ENCODE measurements at places on chromosomes 11 and 22.

DNA sequence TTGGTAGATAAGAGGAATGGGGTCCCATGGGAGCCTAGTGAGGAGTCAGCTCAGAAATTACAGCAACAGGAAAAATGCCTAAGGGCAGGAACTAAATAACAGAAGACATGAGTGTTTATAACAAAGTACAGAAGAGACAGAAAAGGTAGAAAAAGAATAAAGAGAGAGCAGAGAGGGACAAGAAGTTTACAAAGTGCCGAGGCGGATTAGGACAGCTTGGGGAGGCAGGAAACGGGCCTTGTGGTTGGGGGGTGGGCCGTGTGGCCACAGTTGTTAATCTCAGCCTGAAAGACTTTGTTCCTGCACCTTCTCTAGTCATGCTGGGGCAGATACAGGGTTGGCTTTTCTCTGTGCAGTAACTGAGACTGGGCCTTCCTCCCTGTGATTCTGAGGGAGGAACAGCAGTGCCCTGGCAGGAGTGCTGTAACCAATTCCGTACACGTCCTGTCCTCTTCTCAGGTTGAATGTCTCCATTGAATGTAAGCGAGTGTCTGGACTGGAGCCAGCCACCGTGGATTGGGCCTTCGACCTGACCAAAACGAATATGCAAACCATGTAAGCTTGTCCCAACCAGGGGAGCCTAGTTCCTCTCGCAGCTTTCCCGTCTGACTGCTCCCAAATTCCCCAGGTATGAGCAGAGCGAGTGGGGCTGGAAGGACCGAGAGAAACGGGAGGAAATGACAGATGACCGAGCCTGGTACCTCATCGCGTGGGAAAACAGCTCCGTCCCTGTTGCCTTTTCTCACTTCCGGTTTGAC lies 13.2 kb downstream of the NAA40 start:
- peak; percentile 54 for DNase-seq

DNA sequence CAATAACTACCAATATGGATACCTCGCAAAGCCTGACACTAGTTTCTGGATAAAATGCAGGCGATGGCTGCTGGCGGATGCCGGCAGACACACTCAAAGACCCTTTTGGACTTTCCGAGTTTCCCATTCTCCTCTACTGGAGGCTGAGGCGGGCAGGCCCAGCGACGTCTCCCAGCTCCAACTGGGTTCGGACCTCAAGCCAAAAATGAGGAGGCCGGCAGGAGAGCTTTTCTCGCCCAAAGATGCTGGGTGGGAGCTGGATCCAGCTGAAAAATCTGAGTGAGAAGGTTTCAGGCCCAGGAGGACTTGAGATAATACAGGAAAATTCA lies 428 bp upstream of the FEZ1 start:
- no peak for DNase-seq

DNA sequence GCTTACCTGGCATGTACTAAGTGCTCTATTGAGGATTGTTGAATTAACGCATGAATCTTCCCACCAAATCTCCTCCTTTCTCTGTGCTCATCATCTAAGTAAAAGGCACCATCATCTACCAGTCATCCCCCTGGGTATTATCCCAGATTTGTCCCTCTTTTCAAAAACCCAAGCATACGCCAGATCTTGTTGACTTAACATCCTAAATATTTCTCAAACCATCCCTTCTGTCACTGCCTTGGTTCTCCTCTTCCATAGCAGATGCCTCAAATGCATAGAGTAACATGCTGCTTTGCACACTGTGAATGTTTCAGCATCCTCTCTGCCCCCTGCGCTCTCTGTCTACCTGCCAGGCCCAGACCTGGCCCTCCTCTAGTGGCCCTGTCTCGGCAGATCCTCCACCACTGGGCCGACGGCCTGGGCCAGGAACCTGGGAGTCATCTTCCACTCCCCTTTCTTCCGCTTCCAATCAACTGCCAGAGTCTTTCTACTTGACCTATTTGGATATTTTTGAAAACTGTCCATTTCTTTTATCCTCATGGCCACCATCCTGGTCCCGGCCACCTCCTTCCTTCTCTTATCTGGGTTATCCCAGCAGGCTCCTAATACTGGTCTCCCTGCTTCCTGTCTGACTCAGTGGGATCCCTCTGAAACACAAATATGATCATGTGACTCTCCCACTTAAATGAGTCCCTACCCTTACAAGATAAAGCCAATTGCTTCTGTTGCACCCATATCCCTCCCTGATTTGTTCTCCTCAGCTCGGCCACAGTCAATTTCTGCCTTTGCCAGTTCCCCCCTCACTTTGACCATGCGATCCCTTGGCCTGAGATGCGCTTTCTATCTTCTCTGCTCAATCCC lies 3.4 kb upstream of the TAB1 start:
- no peak for DNase-seq

GRCh38 chr22:21074102-21074715 lies 28.5 kb downstream of the LRRC74B start:
- DNase-seq, result peak; percentile 21

GRCh38 chr22:49271831-49272230 lies 555.8 kb downstream of the BRD1 start:
- DNase-seq, result no peak

DNA sequence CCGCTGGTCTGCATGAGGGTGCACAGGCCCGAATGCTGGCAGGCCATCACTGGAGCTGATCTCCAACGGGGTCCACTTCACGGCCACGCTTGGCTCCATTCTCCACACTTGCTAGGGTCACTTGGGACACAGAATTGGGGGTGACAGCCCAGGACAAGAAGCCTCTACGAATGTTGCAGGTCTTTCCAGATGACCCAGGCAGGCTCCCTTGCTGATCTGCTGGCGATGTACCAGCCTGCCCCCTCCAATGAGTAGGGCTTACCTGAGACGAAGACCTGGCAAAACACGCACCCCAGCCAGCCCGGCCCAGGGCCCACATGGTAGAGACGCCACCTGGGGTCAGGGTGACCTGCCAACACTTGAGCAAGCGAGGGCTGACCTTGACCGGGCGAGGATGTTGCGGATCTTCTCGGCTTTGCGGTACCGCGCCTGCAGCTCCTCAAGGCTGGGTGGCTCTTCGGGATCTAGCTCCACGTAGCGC lies 44.9 kb downstream of the C11orf58 start:
- DNase-seq, result no peak

DNA sequence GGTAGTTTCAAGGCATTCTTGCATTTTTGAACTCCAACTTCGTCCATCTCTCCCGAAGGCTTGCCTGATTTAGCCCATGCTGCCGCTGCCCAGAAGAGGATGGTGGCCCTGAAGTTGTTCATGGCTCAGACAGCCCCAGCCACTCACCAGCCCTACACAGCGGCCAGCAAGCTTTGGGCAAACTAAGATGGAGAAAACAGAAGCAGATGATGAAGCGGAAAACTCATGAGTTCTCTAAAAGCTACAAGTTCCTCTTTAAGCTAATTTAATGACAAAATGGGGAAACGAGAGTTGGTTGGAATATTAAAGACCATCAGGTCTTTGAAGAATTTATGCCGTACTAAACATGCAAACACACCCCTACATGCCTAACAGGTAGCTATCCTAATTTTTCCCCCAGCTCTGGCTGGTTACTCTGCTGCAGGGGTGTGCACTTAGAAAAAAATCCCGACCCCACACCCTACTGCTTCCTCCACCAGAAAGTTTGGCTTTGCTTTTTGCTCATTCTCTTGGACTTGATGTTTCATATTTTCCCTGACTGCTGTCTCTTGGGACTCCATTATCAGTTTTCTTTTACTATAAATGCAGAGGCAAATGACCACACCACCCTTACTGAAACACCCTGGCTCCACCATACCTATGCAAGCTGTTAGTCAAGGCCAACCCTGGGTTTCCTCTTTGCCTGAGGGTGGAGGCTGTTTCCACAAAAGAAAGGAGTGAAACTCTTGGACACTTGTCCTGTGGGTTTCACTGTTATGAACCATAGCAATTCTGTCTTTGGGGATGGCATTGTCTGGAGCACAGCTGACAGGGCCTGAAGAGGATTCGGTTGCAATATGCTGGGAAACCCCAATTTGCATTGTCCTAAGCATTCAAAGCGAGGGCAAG lies at the start of gene MPEG1:
TSS of gene MPEG1 (minus strand) at position 184 of the 888 bp plus-strand sequence. CDS start at position 122, 62 bp downstream.
- DNase-seq, result no peak

DNA sequence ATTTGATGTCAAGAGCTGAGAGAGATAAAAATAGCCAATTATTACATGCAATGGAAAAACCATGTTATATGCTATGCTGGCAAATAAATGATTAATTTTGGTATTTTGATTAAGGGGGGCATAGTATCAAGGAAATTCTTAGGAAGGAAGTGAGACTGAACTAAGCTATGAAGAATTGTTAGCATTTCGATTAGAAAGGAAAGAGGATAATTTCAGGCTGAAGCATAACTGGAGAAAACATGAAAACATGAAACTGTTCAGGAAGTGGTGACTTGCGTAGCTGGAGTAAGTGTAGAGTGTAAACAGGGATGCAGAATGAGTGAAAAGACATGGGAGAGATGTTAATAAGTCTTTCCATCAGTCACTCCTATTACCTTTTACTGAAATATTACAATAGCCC lies 6.4 kb downstream of the ACRV1 start:
- no peak for DNase-seq

GRCh38 chr11:11035331-11035730 lies 177.5 kb upstream of the ZBED5 start:
- no peak for DNase-seq

DNA sequence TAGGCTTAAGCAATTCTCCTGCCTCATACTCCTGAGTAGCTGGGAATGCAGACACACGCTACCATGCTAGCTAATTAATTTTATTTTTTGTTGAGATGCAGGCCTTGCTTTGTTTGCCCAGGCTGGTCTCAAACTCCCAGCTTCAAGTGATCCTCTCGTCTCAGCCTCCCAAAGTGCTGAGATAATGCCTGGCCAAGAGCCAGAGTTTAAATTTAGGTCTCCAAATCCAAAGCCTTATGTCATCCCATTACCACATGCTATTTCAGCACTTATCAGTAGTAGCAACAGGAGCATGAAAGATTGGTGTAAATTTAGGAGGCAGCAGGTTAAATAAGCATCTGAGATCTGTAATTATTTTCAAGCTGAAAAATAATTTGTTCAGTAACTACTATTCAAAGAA lies 326.1 kb upstream of the ANO5 start:
- no peak for DNase-seq

DNA sequence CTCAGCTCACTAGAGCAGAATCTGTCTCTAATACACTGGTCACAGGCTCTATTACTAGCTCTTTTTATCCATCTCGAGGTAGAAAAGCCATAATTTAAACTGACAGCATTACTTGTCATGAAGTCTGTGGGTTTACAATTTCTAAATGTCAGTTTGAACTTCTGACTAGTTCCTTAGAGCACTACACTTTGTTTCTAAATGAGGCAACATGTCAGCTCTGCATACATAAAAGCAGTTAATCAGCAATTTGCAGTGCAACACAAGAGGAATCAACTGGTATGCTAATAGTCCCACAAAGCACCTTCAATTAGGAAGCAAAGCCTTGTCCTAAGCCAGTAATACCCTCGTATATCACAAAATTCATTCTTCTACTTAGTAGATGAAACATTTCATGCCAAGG lies 321.3 kb downstream of the TTC28 start:
- DNase-seq, result no peak

GRCh38 chr22:27749597-27750225 lies 51.8 kb downstream of the MN1 start:
- DNase-seq, result peak; percentile 23

DNA sequence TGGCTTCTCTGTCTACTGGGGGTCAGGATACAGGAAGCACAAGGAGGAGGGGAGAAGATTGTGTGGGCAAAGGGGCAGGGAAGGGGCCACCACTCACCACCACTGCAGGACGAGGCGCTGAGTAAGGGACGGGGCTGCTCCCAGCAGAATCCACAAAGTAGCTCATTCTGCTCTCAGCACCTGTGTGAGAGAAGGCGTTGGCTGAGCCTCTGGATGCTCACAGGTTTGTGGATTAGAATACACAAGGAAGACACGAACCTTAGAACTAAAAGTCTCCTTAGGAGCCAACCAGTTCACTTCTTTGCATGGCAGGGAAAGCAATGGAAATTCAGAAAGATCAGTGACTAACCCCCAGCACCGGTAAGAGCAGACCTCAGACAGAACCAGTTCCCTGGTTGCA lies 14.4 kb downstream of the ETS1 start:
- DNase-seq, result no peak

- DNase-seq, result no peak
These were observed 3.7 kb downstream of the THY1 start for GRCh38 chr11:119419246-119419645.

DNA sequence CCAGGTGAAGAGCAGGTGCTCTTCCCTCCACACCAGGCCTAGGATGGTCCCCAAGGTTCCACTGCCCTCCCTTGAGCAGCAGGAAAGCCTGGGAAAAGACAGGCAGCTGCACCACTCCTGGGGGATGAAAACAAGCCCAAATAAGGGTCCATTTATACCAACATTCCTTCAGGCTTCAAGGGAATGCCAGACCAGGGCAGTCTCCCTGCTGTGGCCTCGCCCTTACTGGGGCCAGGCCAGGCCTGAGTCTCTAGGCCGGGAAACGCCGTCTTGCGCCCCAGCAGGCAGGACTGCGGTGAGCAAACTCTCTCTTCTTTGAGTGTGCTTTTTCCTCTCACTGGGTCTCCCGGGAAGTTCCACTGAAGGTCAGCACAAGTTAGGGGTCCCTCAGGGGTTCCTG lies 443.5 kb downstream of the SOX6 start:
- no peak for DNase-seq

DNA sequence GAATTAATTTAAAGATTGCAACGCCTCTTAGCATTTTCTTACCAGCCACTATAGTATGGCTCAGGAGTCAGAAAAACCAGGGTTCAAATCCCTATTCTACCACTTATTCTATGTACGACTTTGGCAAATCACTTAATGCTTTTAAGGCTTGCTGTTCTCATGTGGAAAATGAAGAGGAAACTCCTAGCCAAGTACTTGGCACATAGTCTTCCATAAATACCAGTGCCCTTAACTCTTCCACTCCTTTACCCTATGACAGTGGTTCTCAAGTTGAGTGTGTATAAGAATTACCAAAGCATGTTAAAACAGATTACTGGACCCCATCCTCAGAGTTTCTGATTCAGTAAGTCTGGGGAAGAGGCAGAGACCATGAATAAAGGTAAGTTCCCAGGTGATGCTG lies 107.6 kb downstream of the RBFOX2 start:
- DNase-seq, result no peak

- no peak for DNase-seq
These were observed 318.7 kb downstream of the BUD13 start for GRCh38 chr11:116454020-116454645.

DNA sequence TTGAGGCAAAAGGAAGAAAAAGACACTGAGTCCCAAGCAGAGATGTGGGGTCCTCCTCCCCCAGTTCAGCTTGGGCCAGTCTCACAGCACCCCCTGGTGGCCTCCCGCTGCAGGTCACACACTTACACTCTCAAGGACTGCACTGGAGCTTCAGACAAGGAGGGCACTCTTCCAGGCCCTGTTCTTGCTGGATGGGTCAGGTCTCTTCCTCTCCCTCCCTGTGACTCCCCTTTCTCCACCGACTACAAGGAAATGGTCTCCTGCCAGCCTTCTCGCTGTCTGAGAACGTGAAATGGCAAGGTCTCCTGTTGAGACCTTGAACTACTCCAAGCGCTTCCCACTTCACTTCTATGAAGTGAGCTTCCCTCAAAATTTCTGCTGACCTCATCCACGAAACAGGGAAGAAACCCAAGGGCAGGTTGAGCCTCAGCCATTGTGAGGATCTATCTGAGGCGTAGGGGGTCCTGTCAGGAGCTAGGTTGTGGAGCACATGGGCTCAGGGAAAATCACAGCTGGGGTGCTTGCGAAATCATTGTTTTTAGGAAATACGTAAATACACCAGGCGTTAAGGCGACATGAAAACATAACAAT lies 11.2 kb upstream of the IGLL1 start:
- DNase-seq, result peak; percentile 6
